Esophagus muscularis mucosa (tissue), 4 donors: ENCODE measurements at places on chromosomes 1 and 21. TPM values are rescaled to one million over a fixed set of nuclear protein-coding genes. Genes with fewer than 3 reads are reported as not detected.

- no peak overlapping the region for H3K4me3 ChIP-seq
- H3K36me3 ChIP-seq, result no peaks in the 10 kb centered on the region
- peaks cover 44% of the 10 kb centered on the region for H3K4me1 ChIP-seq
- peak overlapping the region; percentile 81 for H3K27ac ChIP-seq
- DNase-seq, result no peak
These were observed 135.5 kb downstream of the TGFB2 start for GRCh38 chr1:218480588-218481099.

- H3K4me3 ChIP-seq, result no peak overlapping the region
- no peak for DNase-seq
- no peaks in the 10 kb centered on the region for H3K36me3 ChIP-seq
- H3K27me3 ChIP-seq, result no peaks in the 10 kb centered on the region
- no peaks in the 10 kb centered on the region for H3K4me1 ChIP-seq
These were observed 58.0 kb upstream of the PRMT6 start for GRCh38 chr1:106998431-106999002.

- no peak overlapping the region for H3K4me3 ChIP-seq
- no peaks in the 10 kb centered on the region for H3K36me3 ChIP-seq
- H3K27ac ChIP-seq, result no peak overlapping the region
- H3K27me3 ChIP-seq, result peaks cover 67% of the 10 kb centered on the region
- DNase-seq, result no peak
These were observed 235.4 kb downstream of the PTPRU start for GRCh38 chr1:29471487-29472313.

DNA sequence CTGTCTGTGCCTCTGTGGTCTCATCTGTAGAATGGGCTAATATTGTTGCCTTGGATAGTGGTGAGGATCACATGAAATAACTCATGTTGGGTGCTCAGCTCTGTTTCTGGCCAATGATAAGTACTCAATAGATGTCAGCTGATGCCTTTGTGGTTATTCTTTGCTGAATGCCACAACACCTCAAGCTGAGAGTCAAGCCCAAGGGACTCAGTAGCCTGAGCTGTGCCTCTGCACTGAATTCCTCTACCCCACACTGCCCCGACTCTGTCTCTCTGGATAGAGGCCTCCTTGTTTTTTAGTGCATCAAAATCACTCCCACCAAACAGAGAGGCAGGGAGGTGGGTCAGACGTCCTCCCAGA, 196.1 kb upstream of the VAMP3 start:
- no peaks in the 10 kb centered on the region for H3K27me3 ChIP-seq
- no peak overlapping the region for H3K4me3 ChIP-seq
- H3K36me3 ChIP-seq, result no peaks in the 10 kb centered on the region
- peaks cover 3% of the 10 kb centered on the region for H3K4me1 ChIP-seq
- H3K27ac ChIP-seq, result no peak overlapping the region

DNA sequence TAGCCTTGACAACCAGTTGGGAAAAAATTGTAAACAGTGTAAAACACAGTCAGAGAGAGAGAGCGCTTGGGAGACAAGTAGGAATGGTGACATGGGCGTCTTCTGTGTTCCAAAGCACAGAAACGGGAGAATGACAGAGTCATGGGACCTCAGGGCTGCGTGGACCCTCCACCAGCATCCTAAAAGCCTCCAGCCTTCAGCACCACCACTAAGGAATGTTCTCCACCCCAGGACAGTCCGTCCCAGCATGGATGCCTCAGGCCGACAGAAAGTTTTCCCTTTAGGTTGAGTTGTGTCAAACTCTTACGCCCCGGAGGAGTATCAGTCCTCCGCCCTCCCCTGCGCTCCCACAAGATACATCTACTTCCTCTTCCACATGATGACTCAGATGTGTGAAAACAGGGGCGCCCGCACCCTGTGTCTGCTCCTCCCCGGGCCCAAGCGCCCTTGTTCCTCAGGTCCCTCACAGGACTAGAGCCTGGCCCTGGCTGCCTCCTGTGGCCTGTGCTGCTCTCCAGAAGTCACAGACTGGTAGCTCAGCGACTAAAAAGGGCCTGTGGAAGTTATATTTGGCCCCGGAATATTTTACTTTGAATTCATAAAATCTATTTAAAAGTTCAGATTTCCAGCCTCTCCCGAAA, 63.9 kb upstream of the EFHD2 start:
- no peak overlapping the region for H3K4me3 ChIP-seq
- DNase-seq, result peak; percentile 93
- peaks cover 28% of the 10 kb centered on the region for H3K4me1 ChIP-seq
- H3K27me3 ChIP-seq, result no peaks in the 10 kb centered on the region
- no peak overlapping the region for H3K27ac ChIP-seq

DNA sequence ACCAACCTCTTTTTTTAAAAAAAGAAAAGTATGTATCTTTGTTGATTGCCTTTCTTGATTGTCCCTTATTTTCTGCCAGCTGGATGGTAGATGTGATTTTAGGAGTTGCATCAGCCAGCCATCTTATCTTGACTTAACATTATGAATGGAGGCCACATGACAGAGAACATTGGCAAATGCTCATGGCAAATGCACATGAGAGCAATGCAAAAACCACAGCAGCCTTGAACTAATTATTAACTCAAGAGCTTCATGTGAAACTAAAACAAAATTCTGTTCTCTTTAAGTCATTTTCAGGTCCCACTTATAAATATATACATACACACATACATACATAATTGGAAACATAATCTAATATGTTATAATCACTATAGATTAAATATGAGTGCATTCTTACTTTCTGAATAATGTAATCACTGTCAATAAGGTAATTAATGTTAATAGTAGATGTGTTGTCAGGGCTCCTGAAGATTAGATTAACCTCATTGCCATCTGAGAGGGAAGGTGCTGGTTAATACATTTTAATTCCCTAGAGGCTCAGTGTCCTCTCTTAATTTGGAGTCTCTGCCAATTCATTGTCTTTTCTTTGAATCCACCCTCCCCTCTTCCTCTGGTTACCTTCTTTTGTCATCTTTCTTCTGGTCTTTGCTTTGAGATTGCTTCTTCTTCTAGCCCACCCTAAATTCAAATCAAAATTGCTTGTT, 962.2 kb downstream of the ADGRL2 start:
- no peaks in the 10 kb centered on the region for H3K27me3 ChIP-seq
- no peak overlapping the region for H3K4me3 ChIP-seq
- no peaks in the 10 kb centered on the region for H3K4me1 ChIP-seq
- no peak overlapping the region for H3K27ac ChIP-seq

GRCh38 chr1:208639382-208639781, 395.2 kb upstream of the PLXNA2 start:
- no peaks in the 10 kb centered on the region for H3K27me3 ChIP-seq
- no peak overlapping the region for H3K4me3 ChIP-seq
- H3K36me3 ChIP-seq, result no peaks in the 10 kb centered on the region

DNA sequence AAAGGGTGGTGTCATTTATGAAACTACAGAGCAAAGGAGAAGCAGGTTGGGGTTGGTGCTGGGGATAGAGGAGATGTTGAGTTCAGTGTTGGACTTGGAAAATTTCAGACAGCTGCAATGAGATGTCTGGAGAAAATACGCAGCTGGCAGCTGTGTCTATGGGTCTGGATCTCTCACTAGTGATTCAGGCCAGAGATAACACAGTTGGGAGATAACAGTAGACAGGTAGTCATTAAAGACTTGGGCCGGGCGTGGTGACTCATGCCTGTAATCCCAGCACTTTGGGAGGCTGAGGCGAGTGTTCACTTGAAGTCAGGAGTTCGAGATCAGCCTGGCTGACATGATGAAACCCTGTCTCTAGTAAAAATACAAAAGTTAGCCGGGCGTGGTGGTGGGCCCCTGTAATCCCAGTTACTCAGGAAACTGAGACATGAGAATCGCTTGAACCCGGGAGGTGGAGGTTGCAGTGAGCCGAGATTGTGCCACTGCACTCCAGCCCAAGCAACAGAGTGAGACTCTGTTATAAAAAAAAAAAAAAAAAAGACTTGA, 2.5 kb upstream of the TFAP2E start:
- peaks cover 16% of the 10 kb centered on the region for H3K27me3 ChIP-seq
- H3K36me3 ChIP-seq, result peaks cover 6% of the 10 kb centered on the region
- no peak overlapping the region for H3K4me3 ChIP-seq
- no peak for DNase-seq

GRCh38 chr1:209755926-209756614, at the start of gene TRAF3IP3:
TRAF3IP3 (plus strand) TSS chr1:209756053; CDS start chr1:209760040, 3,987 bp downstream.
- DNase-seq, result no peak
- no peaks in the 10 kb centered on the region for H3K36me3 ChIP-seq
- H3K27me3 ChIP-seq, result no peaks in the 10 kb centered on the region

DNA sequence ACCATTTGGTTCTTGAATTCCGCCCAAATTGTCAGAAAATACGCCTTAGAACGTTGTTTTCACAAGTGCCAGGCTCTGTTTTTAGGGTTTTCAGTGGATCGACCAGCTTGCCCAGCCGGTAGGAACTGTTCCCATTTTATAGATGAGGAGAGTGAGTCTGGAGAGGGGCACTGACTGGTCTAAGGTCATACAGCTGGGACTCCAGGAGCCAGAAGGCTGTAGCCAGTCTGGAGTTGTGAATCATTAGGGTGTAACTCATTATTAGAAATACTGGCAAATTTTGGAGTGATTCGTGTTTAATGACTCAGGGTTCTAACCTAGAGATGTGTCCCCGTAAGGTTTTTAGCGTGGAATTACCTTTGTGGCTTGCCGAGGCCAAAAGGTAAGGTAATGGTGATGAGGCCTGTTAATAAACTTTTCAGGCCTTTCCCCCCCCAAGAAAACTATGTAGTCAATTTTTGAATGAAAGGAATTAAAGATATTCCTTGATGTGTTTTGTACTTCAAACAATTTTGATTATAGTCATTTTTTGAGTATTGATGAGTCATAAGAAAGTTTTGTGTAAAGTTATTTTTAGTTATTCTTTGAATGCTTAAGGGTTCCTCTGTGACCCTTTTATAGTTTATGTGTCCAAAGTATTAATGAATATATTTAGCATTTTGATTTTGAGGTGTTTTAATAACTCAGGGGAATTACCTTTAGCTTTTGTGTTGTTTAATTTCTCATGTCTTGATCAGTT, 2.1 kb downstream of the DYRK1A start:
- H3K4me1 ChIP-seq, result peaks cover 64% of the 10 kb centered on the region
- H3K27ac ChIP-seq, result peak overlapping the region; percentile 100
- H3K27me3 ChIP-seq, result no peaks in the 10 kb centered on the region
- peak overlapping the region; percentile 79 for H3K4me3 ChIP-seq

DNA sequence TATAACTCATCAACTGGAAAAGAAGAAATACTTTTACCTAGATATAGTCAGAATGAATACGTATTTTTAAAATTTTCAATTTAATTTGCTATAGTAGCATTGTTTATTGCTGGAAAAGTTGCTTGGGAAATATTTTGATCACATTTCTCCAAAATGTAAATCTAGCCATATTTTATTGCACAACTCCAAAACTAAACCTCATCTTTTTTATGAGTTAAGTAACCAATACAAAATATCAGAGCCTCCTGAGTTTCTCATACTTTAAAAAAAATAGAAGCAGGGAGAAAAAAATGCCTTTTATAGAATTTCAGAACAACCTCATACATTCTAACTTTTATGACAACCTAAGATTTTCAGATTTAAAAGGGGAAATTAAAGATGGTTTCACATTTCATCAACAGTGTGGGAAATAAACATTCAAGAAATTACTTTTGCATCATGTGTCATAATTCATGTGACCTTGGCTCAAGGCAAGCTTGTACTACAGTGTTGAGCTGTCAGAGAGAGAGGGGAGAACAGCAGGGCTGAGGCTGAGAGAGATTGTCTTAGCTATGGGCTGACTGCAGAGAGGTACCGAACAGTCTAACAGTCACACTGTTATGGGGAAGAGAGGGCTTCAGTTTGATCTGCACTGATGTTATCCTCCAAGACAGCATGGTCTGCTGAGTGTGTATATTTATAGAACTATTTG, 519.0 kb downstream of the LTN1 start:
- H3K27ac ChIP-seq, result no peak overlapping the region
- H3K36me3 ChIP-seq, result no peaks in the 10 kb centered on the region
- H3K27me3 ChIP-seq, result no peaks in the 10 kb centered on the region
- DNase-seq, result no peak
- no peaks in the 10 kb centered on the region for H3K4me1 ChIP-seq
- no peak overlapping the region for H3K4me3 ChIP-seq

DNA sequence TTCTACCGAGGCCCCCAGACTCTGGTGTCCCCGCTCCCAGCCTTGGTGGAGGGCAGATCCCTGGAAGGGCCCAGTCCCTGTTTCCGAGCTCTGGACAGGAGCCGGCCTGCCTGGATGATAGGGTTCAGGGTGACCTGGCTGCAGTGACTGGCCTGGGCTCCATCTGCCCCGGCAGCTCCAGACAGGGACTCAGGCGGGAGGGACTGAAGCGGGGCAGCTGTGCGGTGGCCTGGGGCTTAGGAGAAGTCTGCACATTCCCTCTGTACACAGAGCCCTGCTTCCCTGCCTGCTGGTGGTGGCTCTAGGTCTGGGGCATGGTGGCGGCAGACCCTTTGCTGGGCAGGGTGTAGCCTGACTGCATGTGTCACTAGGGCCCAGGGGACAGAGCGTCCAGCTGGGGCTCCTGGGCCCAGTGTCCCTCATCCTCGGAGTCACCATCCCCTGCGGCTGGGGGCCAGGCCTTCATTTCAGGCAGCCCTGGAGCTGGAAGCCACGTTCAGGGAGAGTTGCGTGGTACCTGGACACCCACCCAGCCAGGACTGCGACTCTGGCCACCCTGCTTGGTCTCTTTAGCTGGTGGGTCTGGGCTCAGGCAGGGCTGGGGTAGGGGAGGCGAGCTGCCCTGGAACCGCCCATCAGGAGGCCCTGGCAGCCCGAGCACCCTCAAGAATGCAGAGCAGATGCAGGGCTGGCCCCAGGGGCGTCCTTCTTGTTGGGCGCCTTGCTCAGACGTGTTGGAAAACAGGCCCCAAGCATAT, 9.6 kb downstream of the ARHGEF16 start:
- no peaks in the 10 kb centered on the region for H3K27me3 ChIP-seq
- H3K27ac ChIP-seq, result no peak overlapping the region
- H3K36me3 ChIP-seq, result no peaks in the 10 kb centered on the region
- no peak for DNase-seq
- H3K4me1 ChIP-seq, result no peaks in the 10 kb centered on the region

- H3K36me3 ChIP-seq, result no peaks in the 10 kb centered on the region
- DNase-seq, result no peak
- H3K27me3 ChIP-seq, result no peaks in the 10 kb centered on the region
- H3K4me1 ChIP-seq, result no peaks in the 10 kb centered on the region
- no peak overlapping the region for H3K27ac ChIP-seq
These were observed 187.6 kb upstream of the NRIP1 start for GRCh38 chr21:15252431-15252830.

MROH9 gene
- total RNA-seq, result not detected

SSBP3 gene
- 32.8 TPM for total RNA-seq

GJA9 gene
- total RNA-seq, result not detected

CD5L gene
- not detected for total RNA-seq
